T47D (cell line): ENCODE measurements at places on chromosomes 1 and 21.
A peak's percentile ranks its signal among the peaks of the same experiment; 100 is the strongest.

- DNase-seq: peak; percentile 24
These were observed 17.5 kb downstream of the RD3 start for GRCh38 chr1:211474451-211474850.

- peak; percentile 77 for DNase-seq
These were observed 1.9 kb upstream of the OR13G1 start for GRCh38 chr1:247681288-247681897.

DNA sequence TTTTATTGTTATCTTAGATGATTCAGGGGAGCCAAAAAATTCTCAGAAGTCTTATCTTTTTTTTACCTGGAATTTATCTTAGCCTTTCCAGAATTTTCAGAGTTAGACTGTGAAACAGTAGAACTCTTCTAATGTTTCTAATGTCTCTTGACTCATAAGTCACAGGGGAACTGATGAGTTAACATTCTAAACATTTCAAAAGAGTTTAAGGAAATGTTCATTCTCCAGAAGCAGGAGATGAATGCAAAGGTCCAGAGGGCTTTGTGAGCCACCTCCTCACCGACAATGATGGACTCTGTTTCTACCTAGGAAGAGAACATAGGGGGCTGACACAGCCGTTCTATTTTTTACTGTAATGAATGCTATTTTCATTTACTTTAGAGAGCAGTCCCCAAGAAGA, 157.5 kb downstream of the BRINP2 start:
- no peak for DNase-seq

- DNase-seq: no peak
These were observed 5.0 kb downstream of the CLDN19 start for GRCh38 chr1:42735056-42735455.

DNA sequence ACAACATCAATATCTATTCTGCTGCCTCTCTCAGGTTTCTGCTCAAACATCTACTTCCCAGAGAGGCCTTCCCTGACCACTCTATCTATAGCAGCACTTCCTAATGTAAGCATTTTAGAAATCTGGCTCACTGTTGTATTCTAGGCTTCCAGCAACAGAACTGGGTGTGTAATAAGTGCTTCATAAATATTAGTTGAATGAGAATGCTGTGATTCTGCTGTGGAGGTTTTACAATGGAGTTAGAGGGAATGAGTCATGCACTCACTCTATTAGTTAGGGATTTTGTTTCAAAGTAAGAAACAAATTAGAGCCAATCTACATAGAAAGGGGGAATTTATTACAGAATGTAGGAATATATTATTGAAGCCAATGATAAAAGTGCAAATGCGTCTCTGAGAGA, 38.6 kb upstream of the SLC35F3 start:
- no peak for DNase-seq

DNA sequence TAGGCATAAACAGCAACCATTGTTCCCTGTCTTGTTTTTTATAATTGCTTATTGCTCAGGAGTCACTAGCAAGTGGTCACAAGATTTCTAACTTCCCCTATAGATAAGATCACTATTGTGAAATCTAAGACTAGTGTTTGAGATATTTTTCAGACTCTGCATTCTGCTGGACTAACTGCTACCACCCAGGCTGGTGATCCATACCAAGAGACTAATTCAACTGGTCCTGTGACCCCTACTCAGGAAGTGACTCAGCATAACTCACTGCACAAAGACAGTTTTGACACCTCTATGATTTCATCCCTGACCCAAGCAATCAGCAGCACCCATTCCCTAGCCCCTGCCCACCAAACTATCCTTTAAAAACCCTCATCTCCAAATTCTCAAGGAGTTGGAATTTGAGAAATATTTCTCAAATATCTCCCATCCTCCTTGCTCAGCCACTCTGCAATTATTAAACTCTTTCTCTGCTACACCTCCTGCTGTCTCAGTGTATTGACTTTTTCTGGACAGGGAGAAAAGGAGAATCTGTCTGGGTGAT, 52.7 kb downstream of the TRIM33 start:
- DNase-seq: no peak

GRCh38 chr1:41578712-41579335, 94.3 kb upstream of the EDN2 start:
- no peak for DNase-seq

DNA sequence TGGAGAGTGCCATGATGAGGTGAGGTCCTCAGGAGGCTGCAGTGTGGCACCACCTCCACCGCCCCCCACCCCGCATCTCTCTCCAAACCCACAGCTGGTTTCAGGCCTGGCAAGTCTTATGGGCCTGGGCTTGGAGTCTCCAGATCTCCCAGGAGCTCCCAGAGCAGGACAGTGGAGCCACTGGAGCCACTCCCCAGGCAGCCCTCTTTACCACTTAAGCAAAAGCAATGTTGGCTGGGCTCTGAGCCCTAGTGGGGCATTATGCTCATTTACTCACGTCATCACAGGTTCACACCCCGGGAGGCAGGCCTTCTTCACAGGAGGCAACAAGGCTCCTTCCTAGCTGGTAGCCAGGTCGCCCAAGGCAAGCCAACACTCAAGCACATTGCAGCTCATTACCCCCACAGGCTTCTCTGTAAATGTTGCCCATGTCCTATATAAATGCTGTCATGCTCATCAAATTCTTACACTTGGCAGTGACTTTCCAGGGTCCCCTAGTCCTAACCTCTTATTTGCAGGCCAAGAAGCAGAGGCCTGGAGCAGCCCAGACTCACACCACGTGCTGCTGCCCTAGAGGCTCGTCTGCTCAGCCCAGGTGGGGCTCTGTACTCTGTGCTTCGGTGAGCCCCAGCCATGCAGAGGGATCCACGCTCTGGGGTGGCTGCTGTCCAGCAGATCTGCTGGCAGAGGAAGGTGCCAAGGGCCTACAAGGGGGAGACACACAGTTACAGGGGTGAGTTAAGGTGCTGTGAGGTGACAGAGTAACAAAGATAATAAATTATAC, 459.3 kb downstream of the MATN1 start:
- no peak for DNase-seq

- no peak for DNase-seq
These were observed 1237.8 kb downstream of the NCAM2 start for GRCh38 chr21:22235866-22236590.

DNA sequence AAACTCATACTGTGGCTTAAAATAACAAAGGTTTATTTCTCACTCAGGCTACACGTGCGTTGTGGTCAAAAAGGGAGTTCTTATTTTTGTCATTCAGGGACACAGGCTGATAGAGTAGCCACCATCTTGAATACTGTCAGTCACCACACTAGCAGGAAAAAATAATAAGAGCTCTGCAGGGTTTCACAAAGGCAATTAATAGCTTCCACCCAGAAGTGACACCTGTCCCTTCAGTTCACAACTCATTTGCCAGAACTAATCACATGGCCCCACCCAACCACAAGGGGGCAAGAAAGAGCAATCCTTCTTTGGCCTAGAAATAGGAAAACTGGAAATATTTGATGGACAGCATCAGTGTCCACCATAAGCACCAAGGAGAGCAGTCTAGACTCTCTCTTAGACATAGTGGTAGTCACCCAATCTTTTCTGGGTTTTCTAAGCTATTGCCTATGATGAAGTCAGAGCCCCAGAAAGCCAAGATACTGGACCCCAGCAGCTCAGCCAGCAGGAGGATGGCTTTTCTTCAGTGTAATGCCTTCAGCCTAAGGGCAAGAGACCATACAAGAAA, 8.2 kb downstream of the HAPLN2 start:
- no peak for DNase-seq

- peak; percentile 55 for DNase-seq
These were observed 3.5 kb upstream of the FCMR start for GRCh38 chr1:206925106-206925736.

- no peak for DNase-seq
These were observed 342.2 kb downstream of the OMA1 start for GRCh38 chr1:58204284-58204683.

GRCh38 chr1:94970783-94971182, 43.9 kb upstream of the CNN3 start:
- DNase-seq: no peak

GRCh38 chr1:231844986-231845502, 218.5 kb downstream of the DISC1 start:
- no peak for DNase-seq

DNA sequence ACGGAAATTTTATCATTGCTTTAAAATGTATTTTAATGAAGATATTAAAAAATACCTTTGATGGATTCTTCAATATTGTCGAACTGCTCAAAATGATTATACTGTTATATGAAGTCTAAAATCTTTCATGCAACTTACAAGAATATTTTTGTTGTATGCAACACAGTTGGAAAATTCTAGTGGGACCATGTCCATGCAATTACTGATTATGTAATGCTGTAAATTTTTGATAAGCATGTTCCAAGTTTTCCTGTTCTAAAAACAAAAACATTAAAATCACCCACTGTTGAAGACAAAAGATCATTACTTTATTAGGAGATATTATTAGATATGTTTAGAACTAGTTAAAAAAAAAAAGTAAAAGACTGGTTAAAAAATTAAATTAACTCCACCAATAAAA, 132.8 kb downstream of the NFIA start:
- no peak for DNase-seq

GRCh38 chr1:234923626-234924025, 205.0 kb downstream of the TOMM20 start:
- no peak for DNase-seq

GRCh38 chr21:41066086-41066938, 101.6 kb upstream of the BACE2 start:
- DNase-seq: no peak

DNA sequence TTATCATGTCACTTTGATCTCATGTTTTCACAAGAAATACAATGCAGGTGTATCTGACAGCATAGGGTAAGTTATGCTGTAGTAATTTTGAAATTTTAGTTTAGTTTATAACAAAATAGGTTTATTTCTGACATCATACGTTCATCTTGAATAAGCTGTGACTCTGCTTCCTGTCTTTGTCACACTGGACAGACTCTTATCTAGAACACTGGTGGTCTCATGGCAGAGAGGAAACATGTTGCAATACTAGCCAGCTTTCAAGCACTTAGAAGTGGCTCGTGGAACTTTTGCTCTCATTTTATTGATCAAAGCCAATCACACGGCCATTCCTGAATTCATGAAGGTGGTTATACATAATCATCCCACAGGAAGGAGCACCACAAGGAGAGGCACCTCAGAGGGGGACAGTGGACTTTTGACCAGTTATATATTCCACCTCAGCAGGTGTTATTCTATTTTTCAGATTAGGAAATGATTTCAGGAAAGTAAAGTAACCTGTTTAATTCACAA, 46.5 kb downstream of the CYP2J2 start:
- no peak for DNase-seq

- no peak for DNase-seq
These were observed 26.7 kb upstream of the MYOCOS start for GRCh38 chr1:171595324-171595723.

DNA sequence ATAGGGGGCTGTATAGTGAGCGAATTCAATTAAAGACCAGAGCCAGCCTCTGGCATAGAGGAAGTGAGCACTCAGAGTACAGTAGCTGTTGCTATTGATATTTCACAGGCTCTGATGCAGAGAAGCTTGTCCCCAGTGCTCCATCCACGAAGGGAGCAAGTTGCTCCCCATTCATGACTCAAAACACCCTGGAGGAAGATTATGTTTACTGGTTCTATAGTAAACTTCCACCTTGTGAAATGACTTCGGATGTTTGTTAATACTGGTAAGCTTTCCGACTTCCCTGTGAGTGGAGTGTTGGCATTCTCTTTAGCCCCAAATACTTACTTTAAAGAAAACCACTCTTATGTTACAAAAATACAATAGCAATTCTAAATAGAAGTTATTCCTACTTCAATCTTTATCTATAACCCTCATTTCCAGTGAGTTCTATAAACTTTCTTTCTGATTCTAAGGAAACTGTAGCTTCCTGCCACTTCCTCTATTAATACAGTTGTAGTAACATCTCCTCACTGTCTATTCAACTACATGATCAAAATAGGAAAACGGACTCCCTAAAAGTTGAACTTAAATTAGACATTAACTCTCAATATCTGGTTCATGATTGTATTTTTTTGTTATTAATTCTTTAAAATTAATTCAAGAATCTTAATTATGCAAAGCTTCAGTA, 46.4 kb downstream of the ZNF281 start:
- DNase-seq: peak; percentile 67

- DNase-seq: no peak
These were observed 110.8 kb downstream of the MATN1 start for GRCh38 chr1:30612536-30613065.

GRCh38 chr1:55061706-55062321, 22.5 kb downstream of the PCSK9 start:
- no peak for DNase-seq

DNA sequence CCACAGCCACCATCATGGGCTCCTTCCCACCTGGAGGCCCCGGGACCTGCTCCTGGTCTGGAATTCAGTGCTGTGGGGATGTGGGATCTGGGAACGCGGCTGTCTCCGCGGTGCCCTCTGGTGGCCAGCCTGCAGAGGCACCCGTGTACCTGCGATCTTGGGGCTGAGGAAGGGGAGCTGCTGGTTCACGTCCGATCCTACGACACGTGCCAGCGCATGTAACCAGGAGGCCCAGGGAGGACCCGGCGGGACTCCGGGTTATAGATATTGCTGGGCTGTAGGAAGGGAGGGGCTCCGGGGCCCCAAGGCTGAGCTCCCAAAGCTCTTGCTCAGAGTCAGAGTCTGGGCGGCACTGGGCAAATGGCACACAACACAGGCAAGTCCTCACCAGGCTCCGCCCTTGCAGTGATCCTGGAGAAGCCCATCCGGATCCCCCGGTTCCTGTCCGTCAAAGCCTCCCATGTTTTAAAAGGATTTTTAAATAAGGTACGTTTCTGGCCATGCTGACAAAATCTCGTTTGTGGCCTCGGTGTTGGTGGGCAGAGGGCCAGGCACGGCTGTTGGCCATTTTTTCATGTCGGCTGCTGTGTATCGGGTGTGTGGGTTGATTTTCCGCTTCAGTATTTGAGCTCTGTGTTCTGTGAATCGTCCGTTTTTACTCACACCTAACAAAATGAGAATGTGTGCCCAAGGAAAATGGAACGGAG, 20.1 kb downstream of the FAAP20 start:
- DNase-seq: peak; percentile 57

DNA sequence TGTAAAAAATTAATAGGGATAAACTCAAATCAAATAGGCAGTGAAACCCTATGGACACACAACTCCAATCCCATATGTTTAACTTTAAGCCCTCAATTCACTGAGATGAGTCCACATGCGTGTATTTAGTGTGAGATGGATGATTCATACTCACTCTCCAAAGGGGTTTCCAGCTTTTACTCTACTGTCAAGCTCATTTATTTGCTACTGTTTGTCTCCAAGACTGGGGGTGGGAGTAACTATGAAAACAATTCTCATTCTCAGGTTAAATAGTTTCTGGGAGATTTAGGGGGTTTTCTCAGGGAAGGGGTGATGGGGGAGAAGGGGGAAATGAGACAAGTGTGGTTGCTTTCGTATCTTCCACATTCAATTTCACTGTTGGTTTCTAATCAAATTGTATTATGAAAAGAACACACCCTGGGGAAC, 2.7 kb downstream of the RAB29 start:
- no peak for DNase-seq

GRCh38 chr1:228748431-228748830, 13.2 kb downstream of the RHOU start:
- DNase-seq: no peak

DNA sequence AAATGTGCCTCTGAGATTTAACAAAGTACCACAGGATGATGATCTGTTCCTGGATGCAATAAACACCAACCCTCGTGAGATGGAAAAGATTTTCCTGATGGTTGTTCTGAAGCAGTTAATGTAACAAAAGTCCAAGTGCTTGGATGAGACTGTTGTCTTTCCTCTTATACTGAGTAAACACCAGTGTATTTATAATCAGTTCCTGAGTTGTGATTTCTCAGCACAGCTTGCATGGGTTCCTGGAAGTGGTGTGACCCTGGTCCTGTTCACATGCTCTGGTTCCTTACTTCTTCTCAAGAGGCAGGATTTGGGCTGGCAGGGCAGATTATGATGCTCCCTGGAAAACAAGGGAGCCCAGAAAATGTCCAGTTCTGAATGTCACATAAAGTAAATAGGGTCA, 208.2 kb upstream of the USP24 start:
- DNase-seq: no peak
